Stimulated activated CD8-positive, alpha-beta memory T cell treated with anti-CD3 and anti-CD28 coated beads, Interleukin-2, amount 100 ng/mL, for 48 hours (primary cell): ENCODE measurements at places on chromosomes 13 and 19.

DNA sequence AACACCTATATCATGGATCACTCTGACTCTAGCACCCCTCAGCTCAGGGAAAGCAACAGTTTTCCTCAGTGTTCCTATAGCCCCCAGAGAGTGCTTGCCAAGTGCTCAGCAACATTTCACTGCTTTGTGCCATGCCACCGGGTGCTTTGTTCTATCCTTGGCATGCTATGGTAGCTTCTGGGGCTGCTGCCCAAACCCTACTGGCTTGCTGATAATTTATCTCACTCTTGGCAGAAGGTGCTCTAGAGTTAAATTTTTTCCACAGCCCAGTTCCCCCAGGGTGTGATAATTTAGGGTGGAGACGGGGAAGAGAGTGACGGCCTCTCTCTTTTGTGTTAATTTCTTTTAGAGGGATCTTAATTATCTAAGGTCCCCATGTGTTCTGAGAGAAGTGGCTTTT, 12.6 kb upstream of the CSNK1A1L start:
- no peak for DNase-seq

DNA sequence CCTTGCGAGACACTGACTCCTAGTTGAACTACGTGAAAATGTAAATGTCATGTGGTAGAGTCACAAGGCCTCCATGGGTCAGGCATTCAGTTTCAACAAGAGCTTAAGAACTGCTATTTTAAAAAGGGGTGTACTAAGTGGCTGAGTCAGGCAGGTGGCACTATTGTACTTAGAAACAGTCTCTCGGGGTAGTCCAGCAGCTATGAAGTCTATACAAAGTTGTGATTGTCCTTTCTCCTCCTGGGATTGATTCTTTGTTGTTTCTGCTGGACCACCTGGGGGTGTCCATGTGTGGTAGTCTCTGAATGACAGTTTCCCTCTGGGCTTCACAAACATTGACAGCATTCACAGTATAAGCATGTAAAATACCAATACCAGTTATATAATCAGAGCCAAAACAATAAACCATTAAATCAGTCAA, 33.0 kb downstream of the UGGT2 start:
- DNase-seq = no peak

DNA sequence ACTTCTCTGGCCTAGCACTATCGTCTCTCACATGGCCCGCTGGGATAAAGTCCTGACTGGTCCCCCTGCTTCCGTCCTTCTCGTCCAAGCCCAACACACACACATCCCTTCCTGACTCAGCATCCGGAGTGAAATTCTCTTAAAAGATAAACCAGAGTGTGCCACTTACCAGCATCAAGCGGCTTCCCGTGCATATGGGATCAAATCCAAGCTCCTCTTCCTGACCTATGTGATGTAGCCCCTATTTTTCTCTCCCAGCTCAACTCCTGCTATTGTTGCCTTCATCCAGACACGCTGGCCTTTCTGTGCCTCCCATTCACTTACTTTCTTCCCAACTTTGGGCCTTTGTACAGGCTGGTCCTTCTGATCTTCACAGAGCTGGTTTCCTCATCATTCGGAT, 530.4 kb downstream of the DIAPH3 start:
- no peak for DNase-seq

DNA sequence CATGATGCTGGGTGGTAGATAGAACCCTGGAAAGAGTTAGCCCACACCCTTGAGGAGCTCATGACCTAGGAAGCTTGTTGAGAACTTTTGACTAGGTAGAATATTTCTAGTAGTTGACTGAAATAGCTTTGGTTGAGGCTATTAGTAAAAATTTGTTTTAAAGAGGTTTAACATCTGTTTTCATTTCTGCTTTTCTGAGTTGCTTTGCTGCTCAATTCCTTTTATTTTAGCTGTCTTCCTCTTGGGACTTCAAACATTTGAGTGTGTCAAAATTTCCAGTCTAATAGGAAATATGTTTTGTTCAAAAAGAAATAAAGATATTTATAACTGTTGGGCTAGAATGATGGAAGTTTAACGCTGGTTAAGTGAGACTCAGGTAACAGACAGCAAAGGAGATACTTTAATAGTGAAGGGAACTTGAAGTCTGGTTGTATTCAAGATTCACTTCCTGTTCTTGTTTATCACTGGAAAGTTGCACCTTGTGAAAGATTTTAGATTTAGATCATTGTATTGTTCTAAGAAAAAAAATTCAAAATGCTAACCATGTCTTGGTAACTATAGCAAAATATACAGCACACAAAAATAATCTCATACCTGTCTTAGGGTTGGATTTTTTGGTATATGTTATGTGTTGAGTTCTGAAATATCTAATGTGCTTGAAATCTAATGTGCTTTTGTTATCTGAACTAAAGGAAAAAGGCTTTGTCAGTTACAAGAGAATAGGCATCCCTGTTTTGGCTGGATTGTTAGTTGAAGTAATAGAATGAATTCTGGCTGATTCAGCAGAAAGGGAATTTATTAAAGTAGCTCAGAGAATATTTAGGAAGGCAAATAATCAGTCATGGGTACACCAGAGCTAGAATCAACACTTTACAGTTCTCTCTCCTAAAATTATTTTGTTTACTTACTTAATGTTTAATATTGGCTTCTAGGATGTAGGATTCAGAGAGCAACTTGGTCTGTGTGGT, 24.4 kb upstream of the GPR18 start:
- no peak for DNase-seq

- DNase-seq = no peak
Measured at GRCh38 chr13:106520251-106521054, 15.0 kb downstream of the EFNB2 start.

DNA sequence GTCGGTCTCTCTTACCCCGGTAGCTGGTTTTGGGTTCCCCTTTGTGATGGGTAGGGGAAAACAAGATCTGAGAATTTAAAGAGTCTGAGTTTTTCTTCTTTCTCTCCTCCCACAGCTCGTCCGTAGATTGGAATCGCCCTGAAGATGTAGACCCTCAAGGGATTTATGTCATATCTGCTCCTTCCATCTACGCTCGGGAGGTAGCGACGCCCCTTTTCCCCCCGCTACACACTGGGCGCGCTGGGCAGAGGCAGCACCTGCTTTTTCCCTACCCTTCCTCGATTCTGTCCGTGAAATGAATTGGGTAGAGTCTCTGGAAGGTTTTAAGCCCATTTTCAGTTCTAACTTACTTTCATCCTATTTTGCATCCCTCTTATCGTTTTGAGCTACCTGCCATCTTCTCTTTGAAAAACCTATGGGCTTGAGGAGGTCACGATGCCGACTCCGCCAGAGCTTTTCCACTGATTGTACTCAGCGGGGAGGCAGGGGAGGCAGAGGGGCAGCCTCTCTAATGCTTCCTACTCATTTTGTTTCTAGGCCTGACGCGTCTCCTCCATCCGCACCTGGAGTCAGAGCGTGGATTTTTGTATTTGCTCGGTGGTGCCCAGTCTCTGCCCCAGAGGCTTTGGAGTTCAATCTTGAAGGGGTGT, 7.1 kb upstream of the SELENOV start:
- DNase-seq = no peak

- DNase-seq = no peak
Measured at GRCh38 chr19:14449321-14449720, 16.2 kb downstream of the PKN1 start.

DNA sequence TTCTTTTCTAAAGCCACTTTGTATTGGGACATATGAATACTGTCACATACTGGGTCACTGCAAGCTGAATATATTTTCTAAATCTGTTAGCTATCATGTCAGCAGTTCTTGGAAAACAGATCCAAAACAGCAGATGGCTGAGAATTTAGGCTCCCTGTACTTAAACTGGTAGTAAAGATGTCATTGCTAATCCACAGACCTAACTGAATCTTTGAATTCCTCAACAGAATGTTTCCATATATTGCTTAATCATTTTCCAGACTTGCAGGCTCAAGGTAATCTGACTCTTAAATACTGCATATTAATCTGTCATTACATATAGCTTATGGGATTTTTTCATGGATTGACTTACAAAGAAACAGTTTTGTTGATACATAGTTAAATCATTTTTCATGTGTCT, 639.0 kb upstream of the KLHL1 start:
- no peak for DNase-seq

DNA sequence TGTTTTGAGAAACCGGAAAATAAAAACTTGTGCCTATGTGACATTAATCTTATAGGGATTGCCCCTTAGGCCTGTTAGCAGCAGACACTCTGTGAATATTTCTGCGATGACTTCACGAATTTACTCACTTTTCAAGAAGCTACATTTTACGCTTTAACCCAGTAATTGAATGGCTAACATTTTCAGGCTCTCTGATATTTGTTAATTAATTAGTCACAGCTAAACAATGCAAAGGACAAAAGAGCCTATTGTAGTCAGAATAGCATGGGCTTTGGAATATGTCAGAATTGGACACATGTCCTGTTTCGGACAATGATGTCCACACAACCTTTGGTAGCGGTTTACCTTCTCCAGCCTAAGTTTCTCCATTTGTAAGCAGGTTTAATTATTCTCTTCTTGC, 506.6 kb downstream of the EFNB2 start:
- DNase-seq = no peak

- DNase-seq = no peak
Measured at GRCh38 chr19:4970558-4971423, 1.9 kb downstream of the KDM4B start.

- DNase-seq = no peak
Measured at GRCh38 chr13:40922437-40923040, 96.6 kb downstream of the ELF1 start.

GRCh38 chr19:11284515-11284914, 11.4 kb upstream of the TSPAN16 start:
- DNase-seq = no peak
